ENCODE measurements at places on chromosomes 16 and 17.

GRCh38 chr16:57730771-57731730 is 4.5 kb upstream of the KATNB1 start:
- no peak for DNase-seq

DNA sequence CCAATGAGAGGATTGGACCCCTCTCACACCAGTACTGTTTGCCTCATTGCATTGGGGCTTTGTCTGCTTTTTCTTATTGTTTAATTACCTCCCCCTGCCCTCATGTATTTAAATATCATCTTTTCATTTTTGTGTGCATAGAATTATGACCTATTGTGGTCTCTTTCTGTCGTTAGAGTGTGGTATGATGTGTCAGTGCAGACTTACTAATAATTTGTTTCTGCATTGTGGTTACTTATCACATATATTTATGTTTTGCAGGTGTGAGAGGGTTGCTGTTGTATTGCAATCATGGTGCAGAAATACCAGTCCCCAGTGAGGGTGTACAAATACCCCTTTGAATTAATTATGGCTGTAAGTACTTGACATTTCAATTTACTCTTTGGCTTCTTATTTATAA is 2.5 kb downstream of the SEC14L1 start:
- DNase-seq = no peak

DNA sequence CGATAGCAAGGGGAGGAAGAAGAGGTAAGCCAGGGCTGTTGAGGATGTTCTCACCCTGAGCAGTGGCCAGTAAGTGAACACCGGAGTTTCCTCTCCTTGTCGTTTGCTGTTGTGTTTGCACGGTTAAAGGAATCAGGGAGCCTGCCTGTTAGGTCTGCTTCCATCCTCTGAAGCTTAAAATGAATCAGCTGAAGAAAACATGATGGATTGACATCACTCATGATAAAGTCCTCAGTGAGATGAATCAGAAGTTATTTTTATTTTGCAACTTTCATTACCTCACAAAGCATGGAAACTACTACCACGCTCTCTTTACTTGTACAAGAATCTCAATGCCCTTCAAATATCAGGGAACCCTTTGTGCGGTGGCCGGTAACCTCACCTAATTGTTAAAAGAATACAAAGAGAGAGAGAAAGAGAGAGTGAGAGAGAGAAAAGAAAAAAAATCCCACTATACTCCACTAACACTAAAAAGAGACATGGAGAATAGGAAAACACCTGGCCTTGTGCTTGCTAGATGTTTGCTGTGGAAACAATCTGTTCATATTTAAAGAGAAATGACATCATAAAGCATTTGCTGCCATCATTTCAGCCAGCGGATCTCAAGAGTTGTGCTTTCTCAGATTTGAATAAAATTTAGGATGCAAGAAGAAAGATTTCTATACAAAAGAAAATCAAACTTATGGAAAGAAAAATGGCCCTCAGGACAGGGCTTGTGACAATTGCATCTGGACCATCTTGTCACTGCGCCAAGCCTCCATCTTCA is 441.6 kb upstream of the SALL1 start:
- no peak for DNase-seq

GRCh38 chr17:47368262-47368661 is 44.5 kb downstream of the EFCAB13 start:
- peak; percentile 21 for DNase-seq

DNA sequence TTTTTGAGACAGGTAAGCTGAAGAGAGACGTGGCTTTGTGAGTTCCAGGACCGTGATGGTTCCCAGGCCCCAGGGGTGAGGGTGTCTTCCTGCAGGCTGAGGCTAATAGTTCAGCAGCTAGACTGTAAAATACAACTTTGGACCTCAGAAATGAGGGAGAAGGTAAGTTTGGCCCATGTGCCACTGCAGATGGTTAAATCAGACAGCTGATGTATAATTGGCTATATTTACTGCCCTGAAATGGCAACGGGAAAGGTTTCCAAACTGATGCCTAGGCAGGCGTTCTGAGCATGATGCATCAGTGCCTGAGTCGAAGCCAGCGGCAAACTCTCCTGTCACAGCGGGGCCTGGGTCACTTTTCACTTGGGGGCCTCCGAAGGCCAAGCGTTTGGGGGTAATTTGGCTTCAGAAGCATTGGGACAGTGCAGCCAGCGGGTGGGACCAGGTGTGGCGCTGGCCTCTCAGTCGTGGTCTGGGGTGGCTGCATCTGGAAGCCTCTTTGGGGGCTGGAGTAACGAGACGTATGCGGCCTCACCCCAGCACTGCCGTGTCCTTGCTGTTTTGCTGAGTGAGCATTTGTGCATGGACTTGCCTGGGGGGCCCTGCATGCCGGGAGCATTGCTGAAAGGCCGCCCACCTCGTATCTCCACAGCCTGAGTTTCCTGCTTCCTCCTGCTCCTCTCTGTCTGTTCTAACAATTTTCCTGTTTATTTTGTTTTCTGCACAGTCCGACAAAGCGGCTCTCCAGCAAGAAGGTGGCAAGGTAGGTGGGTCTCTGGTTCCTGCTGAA is 31.2 kb upstream of the CAPN15 start:
- no peak for DNase-seq

DNA sequence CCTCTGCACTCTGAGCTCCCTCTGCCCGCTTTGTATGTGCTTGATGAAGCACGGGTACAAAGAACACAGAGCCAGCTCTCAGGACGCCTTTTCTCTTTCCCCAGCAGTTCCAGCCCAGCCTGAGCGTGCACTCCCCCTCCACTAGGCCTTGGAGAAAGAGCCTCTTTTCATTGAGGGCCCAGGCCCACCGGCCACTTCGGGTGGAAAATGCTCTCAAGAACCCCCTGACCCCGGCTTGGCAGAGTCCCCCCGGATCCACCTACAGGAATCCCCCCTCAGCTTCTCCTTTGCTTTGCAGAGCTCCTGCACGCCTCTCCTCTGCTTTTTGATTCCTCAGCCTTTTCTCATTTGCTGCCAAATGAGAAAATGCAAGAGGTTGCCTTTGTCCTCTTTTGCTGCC is 30.2 kb downstream of the MRC2 start:
- no peak for DNase-seq

DNA sequence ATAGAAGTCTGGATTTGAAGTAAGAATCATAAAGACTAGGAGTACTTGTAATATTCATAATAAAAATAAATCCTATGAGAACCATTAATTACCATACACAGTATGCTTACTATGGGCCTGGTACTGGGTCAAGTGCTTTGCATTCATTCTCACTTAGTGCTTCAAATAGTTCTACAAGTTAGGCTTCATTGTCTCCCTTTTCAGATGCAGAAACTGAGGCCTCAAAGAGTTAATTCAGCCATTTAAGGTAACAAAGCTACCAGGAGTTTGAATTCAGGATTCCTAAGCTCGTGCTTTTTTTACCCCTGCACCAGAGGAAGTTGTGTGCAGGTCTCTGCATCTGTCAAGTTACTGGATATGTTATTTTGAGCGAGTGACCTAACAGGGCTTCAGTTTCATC is 1098.4 kb upstream of the EEF2KMT start:
- DNase-seq = no peak

DNA sequence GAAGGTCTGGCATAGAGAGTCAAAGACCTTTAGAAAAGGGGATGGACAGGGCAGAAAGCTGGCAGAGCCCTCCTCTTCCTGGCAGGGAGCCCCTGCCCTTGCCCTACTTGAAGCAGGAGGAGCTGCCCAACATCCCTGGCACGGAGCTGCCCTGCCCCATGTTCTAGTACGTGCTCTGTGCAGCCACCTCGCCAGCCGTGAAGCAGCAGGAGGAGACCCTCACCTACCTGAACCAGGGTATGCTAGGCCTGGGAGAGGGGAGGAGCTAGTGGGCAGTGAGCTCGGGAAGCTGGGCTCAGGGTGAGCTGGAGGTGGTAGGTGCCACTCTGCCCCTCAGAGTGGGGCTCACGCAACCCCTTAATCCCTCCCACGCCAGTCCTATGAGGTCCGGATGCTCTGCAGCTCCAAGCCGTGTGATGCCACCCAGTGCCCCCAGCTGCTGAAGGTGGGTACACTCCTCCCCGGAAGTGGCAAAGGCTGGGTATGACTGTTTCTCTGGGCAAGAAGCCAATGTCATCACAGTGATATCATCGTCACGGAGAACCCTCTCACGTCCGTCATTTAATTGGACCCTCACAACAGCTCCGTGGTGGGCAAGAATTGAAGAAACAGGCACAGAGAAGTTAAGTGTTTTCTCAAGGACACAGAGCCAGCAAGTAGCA is 12.7 kb upstream of the STAC2 start:
- DNase-seq = peak; percentile 97

- DNase-seq = no peak
Observed at GRCh38 chr17:80750263-80750662, 205.6 kb downstream of the RPTOR start.

DNA sequence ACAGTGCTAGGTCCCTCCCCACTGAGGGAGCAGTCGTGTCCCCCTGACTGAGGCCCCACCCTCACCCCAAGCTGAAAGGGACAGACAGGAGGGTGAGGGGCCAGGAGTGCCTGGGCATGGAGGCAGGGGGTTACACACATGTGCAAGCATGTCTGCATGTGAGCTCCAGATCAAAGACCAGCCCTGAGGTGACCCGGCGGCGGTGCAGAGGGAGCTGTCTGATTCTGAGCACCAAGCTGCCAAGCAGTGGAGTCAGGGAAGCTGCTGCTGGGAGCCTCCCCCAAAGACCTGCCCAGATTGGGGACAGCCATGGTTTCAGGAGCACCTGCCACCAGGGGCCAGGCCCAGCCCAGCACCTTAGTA is 5.5 kb downstream of the DLX3 start:
- no peak for DNase-seq

- DNase-seq = no peak
Observed at GRCh38 chr16:29662729-29663015, 375 bp upstream of the SPN start.

GRCh38 chr16:17759451-17760390 is 289.0 kb upstream of the XYLT1 start:
- no peak for DNase-seq

DNA sequence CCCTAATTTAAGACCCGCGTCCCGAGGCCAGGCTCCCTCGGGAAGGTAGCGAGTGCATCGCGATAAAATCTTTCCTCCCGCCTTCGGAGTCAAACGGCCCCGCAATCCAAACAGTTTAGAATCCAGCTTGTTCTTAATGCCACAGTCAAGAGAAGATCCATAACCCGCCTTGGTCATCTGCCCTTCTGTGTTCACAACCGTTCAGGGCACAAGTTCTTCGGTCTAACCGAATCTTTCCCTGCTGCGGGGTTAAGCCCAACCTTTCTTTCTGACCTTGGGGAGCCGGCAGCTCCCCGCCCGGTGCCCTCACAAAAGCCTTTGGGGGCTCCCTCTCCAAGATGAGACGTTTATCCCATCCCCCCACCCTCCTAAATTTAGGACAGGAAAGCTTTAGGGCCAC is 30.3 kb downstream of the CPSF4L start:
- DNase-seq = no peak

DNA sequence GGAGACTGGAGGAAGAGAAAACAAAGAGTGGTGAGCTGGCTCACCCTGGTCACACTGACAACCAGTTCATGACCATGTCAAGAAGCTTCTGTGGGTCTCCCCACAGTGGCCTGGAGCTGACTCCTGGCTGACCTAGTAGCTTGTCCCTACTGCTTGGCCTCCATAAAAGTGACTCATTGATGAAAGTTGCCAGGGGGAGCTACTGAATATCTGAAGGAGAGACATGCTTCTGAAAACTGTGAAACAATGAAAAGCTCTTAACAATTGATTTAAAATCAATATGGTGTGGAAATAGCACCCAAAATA is 22.0 kb downstream of the SMPD3 start:
- peak; percentile 50 for DNase-seq

- no peak for DNase-seq
Observed at GRCh38 chr16:8194794-8195193, 395.5 kb downstream of the TMEM114 start.

GRCh38 chr17:42893359-42893758 is 7.2 kb upstream of the G6PC1 start:
- no peak for DNase-seq

DNA sequence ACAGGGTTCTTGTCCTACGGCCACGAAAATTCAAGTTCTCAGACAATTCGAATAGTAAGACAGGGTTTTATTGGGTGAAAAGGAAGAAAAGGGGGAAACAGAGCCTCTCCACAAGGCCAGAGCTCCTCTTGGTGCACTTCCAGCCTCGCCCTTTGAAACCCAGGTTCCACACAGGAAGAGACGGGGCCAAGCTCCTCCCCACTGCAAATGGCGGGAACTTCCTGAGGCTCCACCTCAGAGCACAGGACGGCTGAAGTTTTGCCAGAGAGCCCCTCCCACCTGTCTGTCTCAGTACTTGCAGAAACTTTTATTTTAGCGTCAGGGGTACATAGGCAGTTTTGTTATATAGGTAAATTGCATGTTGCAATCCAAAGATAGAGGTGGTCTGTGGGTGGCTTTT is 165.7 kb upstream of the CDH8 start:
- no peak for DNase-seq

DNA sequence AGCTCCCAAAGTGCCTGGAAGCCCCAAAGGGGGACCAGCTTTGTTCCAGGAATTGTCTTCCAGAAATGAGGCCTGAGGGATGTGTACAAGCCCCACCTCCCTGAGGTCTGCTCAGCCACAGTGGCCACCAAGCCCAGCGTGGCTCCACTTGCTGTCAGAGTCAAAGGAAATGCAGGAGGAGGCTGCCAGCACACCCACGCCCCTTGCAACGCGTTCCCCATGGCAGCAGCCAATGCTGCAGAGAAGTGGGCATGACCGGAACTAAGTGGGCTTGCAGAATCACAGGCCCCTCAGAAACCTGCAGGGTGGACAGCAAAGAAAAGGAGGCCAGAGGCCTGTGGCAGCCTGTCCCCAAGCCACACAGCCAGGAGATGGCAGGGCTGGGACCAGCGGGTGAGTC is 320.8 kb downstream of the FOXL1 start:
- no peak for DNase-seq

DNA sequence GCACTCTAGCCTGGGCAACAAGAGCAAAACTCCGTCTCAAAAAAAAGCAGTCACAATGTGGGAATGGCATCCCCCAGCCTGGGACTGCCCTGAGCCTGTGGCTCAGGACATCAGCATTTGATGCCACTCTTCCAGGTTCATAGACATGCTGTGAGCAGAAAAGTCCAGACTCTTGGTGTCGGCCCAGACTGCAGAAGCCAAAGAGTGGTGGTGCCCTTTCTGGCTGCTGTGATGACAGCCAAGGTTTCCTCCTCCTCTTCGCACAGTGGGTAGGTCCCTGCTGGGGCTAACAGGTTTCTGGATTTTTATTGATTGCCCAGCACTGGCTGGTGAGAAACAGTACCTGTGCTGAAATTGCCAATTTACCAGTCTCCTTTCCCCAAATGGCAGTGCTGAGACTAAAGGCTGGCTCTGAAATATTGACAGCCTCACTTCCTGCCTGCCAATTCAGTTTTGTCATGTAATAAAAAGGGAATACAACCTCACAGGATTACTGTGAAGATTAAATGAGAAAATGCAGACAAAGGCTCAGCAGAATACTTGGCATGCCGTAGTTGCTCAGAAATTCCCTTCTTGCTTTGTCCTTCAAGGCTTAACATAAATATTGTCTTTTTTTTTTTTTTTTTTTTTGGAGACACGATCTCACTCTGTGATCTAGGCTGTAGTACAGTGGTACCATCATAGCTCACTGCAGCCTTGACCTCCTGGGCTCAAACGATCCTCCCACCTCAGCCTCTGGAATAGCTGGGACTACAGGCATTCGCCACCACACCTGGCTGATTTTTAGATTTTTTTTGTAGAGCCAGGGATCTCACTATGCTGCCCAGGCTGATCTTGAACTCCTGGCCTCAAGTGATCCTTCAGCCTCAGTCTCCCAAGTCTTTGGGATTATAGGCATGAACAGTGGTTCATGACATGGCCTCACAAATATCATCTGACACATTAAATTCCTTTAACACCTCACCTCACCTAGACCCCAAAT is 15.5 kb upstream of the UBE2G1 start:
- no peak for DNase-seq
